ENCODE measurements at places on chromosomes 7 and 10.

DNA sequence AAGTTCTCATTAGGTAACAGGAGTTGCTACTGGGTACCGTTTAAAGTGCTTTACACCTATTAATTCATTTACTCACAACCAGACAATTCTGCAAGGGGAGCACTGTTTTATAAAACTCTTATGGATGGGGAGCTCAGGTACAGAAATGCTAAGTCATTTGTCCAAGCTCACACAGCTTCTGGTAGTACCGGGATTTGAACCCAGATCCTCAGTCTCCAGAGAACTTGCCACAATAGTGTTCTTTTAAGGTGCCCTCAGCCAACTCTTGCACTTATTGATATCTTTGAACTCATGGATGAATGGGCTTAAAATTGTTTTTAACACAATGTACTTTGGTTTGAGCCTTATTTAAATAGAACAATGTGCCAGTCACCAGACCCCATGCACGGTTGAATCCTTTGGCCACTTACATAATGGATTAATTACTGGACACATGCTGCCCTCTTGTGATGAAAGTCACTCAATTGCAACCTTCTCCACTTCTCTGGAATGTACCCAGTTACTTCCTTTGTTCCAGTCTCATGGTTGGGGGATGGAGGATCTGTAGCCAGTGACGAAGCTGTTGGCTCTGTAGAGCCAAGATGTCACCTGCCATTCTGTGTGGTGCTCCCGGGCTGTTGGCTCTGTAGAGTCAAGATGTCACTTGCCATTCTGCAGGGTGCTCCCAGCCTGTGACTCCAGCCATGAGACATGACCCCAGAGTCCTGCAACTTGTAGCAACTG is 65.6 kb downstream of the NOD1 start:
- peak; percentile 87 for DNase-seq

DNA sequence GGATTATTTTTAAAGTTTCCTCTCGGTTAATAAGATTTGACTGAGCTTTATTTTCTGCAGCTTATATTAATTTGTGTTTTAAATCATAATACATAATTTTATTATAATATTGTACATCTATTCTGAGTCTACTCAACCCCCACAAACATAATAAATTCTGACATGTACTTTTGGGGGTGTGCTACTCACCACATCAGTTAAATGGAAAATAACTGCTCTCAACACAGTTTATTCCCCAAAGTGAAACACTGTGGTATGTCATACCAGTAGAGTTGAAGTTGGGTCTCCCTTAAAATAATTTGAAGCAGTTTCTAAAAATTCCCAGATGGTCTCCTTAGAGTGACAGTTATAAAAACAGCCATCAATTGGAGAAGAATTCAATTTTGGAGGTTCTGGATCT is 463.2 kb downstream of the PHTF2 start:
- DNase-seq = no peak

DNA sequence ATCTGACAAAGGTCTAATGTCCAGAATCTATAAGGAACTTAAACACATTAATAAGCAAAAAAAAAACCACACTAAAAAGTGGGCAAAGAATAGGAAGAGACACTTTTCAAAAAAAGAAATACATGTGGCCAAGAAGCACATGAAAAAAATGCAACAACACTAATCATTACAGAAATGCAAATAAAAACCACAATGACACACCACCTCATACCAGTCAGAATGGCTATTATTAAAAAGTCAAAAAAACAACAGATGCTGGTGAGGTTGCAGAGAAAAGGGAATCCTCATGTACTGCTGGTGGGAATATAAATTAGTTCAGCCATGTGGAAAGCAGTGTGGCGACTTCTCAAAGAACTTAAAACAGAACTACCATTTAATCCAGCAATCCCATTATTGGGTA is 119.0 kb downstream of the LMBR1 start:
- DNase-seq = no peak

DNA sequence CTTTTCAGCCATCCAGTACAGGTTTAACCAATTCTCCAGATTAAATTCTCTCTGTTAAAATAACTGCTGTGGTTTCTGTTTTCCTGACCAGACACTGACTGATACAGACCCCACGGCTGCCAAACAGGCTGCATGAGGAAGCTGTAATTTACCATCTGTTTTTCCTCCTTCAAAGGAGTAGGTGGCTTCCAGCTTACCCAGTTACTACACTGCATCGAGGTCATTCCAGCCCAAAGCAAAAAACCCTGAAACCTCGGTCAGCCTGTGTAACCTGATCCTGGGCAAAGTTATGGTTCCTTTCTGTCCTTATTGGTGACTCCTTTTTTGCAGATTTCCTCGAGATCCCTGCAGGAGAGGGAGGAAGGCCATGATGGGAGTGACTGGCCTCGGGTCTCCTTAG is 27.9 kb upstream of the LOXL4 start:
- peak; percentile 25 for DNase-seq

DNA sequence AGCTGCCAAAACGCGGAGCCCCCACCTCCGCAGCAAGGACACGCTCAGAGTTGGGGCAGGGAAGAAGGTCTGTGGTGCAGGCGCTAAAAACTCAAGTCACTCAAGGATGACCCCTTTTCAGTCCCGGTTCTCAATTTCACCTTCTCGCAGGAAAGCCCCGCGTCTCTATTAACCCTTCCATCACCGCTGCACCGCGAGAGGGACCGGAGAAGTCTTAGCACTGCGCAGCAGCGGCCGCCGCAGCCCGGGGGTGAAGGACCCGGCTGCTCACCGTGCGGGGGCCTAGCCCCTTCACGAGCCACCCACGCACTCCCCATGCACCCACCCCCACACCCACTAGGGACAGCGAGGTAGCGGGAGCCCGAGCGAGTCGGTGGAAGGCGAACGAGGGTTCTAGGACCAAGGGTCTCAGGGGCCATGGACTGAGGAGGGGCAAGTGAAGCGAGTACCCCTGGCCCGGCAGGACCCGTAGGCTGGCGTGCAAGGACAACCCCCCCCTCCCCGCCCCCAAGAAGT is 162.9 kb downstream of the SH3PXD2A start:
- DNase-seq = no peak

DNA sequence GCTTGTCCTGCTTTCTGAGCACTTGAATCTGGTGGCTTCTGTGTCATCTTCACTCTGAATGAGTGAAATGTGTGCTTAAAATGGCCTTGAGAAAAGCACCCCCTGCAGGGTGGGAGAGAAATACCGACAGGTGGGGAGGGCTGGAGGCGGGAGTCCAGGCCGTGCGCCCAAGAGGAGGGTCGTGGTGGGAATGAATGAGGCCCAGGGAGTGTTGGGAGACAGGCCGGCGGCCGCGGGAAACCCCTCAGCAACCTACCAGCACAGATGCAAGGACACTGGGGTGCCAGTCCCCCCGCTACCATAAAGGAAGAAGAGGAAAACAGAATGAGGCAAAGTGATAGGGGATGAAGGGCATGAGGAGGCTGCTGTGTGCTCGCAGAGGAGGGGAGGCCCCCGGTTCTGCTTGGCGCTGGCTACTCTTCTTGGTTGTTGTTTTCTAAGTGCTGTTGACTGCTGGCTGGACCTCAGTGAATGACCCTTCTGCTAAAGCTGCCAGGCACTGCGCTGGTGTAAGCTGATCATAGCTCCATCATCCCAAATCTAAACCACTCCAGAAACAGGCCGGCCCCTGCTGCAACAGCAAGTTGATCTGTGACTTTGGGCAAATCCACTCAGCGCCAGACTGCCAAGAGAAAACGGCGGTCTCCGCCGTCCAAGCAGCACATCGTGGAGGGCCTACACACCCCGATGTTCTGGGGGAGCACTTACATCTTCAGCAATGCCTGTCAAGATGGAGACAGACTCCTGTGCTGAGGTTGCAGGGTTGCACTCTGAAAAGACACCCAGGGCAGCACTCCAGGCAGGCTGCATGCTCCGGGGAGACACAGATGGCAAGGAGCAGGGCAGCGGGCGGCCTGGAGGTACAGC is 378.5 kb downstream of the DNAJB6 start:
- no peak for DNase-seq

GRCh38 chr10:132538790-132539421 is 1.3 kb downstream of the INPP5A start:
- no peak for DNase-seq

- no peak for DNase-seq
These were observed 14.0 kb upstream of the UNCX start for GRCh38 chr7:1218541-1219165.

DNA sequence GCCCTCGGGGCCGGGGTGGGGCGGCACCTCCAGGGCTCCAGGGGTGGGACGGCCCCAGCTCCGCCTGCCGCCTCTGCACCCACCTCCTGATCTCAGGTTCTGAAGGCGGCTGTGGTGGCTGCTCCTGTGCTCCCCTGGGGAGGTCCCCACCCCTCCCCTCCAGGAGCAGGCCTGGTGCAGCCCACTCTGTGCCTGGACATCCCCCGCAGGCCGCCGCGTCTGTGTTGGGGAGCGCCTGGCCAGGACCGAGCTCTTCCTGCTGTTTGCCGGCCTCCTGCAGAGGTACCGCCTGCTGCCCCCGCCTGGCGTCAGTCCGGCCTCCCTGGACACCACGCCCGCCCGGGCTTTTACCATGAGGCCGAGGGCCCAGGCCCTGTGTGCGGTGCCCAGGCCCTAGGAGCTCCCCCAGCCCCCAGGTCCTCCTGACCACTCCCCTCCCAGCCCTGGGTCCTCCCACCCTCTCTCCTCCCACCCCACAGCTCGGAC is 5.5 kb downstream of the CYP2W1 start:
- DNase-seq = no peak

- DNase-seq = no peak
These were observed 30.4 kb upstream of the HABP2 start for GRCh38 chr10:113522460-113522859.

DNA sequence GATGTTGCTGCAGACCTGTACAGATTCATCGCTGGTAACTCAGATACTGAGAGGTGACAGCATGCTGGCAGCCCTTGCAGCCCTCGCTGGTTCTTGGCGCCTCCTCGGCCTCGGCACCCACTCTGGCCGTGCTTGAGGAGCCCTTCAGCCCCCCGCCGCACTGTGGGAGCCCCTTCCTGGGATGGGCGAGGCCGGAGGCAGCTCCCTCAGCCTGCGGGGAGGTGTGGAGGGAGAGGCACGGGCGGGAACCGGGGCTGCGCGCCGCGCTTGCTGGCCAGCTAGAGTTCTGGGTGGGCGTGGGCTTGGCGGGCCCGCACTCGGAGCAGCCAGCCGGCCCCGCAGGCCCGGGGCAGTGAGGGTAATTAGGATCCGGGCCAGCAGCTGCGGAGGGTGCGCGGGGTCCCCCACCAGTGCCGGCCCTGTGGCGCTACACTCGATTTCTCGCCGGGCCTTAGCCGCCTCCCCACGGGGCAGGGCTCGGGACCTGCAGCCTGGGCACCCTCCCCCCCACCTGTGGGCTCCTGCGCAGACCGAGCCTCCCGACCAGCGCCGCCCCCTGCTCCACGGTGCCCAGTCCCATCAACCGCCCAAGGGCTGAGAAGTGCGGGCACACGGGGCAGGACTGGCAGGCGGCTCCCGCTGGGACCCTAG is 12.2 kb upstream of the GTPBP10 start:
- no peak for DNase-seq

DNA sequence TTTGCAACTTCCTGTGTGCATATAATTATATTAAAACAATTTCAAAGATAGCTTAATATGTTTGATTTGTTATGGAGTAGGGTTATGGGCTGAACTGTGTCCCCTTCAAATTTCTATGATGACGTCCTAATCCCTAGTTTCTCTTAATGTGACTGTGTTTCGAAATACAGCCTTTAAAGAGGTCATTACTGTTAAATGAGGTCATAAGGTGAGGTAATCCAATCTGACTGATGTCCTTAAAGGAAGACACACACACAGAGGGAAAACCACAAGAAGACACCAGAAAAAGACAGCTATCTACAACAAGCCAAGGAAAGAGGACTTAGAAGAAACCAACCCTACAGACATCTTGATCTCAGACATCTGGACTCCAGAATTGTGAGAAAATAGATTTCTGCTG is 407.4 kb downstream of the MAGI2 start:
- no peak for DNase-seq

DNA sequence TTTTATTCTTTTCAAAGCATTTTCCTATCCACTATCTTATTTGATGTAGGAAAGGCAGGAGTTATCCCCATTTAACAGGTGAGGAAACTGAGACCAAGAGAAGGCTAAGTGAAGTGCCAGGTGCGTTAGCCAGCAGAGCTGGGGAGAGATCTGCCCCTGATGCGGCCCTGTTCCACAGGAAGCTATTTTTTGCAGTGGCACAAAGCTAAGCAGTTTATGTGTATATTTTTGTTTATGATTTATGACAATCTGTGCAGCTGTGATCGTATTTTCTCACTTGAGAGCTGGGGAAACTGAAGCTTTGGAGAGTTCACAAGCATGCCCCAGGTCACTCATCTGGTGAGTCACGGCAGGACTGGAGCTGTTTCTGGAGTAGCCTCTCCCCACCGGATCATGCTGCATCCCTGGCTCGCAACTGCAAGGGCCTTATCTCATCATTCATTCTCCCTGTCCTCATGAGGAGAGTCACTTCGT is 38.8 kb downstream of the SLC29A3 start:
- no peak for DNase-seq

- no peak for DNase-seq
These were observed 30.2 kb downstream of the GRIFIN start for GRCh38 chr7:2445898-2446555.

DNA sequence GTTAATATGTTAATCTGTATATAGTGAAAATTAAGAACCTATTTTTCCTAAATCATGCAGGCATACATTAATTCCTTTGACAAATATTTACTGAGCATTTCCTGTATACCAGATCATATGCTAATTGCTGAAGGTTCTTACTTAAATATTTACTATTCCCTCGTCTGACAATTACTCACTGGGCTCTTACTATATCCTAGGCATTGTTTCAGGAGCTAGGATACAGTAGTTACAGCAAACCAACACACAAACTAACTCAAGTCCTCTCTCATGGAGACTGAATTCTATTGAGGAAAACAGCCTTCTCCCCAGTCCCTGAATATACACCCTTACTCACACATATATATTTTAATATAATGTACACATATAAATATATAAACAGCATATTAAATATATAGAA is 786.0 kb downstream of the NRG3 start:
- no peak for DNase-seq

GRCh38 chr7:31251441-31251840 is 89.1 kb downstream of the NEUROD6 start:
- no peak for DNase-seq

GRCh38 chr7:108454674-108455550 is 1.3 kb downstream of the NRCAM start:
- no peak for DNase-seq

DNA sequence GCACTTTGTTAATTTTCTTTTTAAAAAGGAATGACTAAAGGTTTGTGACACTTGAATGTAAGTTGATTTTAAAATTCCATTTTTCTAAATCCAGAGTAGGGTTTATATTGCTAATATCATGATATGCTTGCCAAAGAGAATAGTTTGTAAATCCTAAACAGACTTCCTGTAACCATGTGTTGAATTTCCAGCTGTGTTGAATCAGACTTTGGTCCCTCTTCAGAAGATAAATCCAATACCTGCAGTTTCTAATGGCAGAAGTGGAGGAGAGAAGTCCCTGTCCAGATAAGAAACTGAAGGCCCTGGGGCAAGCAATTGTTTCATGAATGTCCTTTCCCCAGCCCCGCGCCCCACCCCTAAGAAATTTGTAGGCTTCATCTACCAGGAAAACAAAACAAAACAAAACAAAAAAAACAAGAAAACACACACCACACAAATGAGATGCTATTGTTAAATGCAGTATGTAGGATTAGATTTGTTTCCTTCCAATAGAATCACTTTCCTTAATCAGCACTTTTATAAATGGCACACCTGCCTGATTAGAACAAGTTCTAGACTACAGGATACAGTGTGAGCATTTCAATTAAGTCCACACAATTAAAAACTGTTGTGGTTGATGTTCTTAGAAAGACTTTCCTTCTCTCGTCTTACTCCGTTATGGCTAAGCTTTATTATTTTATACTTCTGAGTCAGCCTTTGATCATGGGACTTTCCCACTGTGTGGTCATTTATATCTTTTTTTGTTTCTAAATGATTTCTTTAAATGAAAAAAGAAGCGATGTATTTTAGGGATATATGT is 122.8 kb downstream of the KAT6B start:
- DNase-seq = no peak
